Right ventricle myocardium inferior (tissue), 1 donor: ENCODE measurements at places on chromosomes 6 and 20. TPM values are rescaled to one million over a fixed set of nuclear protein-coding genes. Genes with fewer than 3 reads are reported as not detected.

GRCh38 chr20:57810511-57811373 is 100.9 kb upstream of the PMEPA1 start:
- DNase-seq = no peak

DNA sequence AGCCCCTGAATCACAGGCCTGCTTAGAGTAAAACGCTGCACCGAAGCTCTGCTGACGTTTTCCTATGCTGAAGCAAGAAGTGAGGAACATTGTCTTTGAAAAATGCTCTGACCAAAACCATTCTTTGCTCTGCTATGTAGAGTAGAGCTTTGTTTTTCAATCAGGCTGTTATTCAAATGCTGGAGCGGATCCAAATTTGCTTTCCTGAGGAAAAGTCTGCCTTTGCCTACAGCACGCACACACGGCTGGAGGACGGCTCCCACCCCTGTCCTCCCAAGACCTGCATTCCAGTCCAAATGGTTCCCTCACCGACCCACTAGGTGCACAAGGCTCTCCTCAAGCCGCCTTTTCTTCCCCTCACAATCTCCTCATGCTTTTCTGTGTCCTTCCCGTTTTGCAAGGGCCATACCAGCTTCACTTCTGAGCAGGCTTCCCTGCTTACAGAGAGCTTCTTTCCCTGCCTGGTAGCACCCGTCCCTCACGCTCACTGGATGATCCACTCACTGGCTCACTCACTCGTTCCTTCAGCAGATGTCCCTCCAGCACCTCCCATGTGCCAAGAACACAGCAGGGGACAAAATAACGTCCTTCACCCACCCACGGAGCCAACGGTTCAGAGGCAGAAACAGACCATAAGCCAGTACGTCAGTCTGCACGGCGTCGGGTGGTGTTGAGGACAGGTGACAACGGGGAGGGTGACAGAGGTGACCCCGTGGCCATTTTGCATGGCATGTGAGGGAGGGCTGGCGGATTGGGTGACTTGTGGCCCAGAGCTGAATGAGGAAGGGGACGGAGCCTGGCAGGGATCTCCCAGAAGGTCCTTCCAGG is 137.9 kb upstream of the NEDD9 start:
- no peak for DNase-seq

GRCh38 chr6:10554826-10555225 is 33.7 kb downstream of the GCNT2 start:
- no peak for DNase-seq

SAMD10 gene
- total RNA-seq = 5.7 TPM

C6orf132 gene
- 2.0 TPM for total RNA-seq

DNA sequence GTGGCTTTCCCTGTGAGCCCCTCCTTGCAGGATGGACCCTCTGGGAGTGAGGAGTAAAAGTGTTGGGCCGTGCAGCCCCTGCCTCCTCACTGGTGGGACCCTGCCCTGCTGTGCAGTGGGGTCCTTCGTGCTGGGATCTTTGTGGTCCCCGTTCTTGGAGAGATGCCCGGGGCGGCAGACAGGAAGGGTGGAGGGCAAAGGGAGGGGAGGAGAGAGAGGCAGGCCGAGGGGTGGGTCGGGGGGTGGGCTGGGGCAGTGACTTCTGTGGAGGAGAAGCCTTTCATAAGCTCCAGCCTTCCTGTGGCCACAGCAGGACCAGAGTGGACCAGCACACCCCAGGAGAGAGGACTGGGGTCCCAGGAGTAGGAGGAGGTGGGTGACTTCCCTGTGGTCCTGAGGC is at the start of gene COL20A1:
TSS of gene COL20A1 (plus strand) at position 283 of the 400 bp plus-strand sequence. CDS start 1,922 bp downstream, outside the sequence.
- no peak for DNase-seq

CCN5 gene
- total RNA-seq = 13.6 TPM

GRCh38 chr6:139919107-139920026 is 544.9 kb upstream of the CITED2 start:
- no peak for DNase-seq

DAAM2 gene
- total RNA-seq = 14.7 TPM
